ENCODE measurements at places on chromosomes 2 and 18.

DNA sequence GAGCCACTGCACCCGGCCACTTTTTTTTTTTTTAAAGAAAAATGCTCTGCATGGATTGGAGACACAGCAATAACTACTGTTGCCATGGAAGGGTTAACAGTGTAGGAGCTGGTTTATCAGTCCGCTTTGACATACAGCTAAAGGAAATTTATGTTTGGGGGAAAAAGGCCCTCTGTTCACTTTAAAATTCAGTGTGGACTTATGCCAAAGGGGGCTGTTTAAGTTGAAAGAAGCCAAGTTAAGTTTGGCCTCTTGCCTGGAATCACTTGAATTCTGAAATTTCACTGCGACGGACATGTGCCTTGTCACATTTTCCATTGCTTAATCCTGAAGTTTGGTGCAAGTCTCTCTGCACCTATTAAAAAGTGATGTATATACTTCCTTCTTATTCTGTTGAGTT is 3.1 kb downstream of the KCNE4 start:
- DNase-seq: peak; percentile 56

DNA sequence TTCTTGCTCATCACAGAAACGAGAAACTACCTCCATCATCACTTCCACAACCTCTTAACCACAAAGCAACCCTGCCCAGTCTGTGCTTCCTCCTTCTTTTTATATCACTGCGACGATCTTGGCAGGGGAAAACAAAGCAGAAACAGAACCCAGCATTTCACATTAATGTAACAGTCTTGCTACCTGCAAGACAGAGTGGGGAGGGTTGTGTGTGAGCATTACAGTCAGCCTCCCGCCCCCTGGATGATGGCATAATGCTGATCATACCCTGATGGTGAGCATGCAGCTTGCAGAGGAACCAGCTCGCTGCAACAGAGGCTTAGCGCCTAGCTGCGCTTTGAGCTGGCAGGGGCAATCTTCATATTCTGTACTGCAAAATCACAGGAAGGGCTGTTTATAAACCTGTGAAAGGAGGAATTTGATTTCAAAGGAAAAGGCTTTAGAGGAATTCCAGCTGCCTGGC is 376.1 kb downstream of the IRS1 start:
- DNase-seq: peak; percentile 43

DNA sequence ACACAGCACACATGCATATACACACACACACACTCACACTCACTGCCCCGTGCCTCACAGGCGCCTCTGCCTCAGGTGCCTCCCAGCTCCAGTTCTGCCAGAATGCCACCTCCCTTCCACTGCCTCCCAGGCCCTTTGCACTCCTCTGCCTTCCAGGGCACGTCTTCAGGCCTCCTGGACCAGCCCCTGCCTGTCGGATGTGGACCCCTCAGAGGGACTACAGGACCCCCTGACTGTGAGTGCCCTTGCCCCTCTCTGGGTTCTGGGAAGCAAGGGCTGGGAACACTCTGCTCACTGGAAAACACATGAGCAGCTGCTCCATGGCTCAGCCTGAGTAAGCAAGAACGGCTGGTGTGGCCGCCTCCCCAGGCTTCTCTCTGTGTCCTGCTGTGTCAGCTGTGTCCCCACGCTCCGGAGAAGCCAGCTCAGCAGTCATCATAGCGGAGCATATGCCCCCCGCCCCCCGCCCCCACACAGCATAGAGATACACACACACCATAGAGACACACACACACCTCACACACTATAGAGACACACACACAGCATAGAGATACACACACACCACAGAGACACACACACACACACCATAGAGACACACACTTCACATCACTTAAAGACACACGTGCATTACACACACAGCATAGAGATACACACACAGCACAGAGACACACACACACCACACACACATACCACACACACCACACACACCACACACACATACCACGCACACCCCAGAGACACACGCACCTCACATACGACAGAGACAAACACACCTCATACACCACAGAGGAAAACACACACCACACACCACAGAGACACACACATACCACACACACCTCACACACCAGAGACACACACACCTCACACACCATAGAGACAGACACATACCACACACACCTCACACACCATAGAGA is 271.3 kb downstream of the CYRIA start:
- DNase-seq: no peak

- DNase-seq: no peak
Observed at GRCh38 chr2:186256540-186256939, 229.5 kb upstream of the ZC3H15 start.

GRCh38 chr2:12641441-12641840 is 75.3 kb upstream of the TRIB2 start:
- DNase-seq: no peak

DNA sequence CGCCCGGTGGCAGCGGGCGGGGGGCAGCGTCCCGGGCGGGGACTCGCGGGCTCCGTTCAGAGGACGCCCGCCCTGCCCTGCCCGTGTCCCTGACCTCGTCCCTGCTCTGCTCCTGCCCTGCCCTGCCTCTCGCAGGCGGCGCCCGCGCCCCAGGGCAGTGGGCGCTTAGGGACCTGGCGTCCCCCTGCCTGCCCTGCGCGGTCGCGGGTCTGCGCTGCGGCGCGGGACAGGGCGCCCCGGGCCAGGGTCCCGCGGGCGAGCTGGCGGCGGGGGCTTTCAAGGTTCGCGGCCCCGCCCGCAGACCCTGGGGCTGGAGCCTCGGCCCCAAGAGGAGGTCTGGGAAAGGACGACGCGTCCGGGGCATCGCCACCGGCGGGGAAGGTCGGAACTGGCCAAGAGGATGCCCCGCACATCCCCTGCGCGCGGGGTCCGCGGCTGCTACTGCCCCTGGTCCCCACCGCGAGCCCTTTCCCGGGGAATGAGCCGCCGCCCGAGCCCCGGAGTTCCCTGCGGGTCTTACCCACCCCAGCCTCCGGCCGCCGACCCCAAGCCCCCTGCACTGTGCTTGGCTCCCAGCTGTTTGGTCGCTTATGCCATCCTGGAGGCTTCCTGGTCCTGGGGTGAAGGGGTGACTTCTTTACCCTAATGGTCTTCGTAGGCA is 679 bp downstream of the RNF144A start:
- DNase-seq: peak; percentile 9

DNA sequence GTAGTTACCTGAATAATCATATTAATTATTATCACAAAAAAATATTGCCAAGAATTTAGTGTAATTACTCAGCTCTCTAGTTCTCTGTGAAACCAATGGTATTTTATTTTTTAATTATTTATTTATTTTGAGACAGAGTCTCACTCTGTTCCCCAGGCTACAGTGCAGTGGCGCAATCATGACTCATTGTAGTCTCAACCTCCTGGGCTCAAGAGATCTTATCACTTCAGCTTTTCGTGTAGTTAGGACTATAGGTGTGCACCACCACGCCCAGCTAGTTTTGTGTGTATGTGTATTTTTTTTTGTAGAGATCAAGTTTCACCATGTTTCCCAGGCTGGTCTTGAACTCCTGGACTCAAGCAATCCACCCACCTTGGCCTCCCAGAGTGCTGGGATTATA is 440.4 kb upstream of the CDH20 start:
- no peak for DNase-seq

- no peak for DNase-seq
Observed at GRCh38 chr2:74039611-74040010, 54.9 kb downstream of the TET3 start.

GRCh38 chr2:54904836-54905235 is 145.4 kb downstream of the RTN4 start:
- no peak for DNase-seq
